ENCODE measurements at places on chromosomes 4 and X.

DNA sequence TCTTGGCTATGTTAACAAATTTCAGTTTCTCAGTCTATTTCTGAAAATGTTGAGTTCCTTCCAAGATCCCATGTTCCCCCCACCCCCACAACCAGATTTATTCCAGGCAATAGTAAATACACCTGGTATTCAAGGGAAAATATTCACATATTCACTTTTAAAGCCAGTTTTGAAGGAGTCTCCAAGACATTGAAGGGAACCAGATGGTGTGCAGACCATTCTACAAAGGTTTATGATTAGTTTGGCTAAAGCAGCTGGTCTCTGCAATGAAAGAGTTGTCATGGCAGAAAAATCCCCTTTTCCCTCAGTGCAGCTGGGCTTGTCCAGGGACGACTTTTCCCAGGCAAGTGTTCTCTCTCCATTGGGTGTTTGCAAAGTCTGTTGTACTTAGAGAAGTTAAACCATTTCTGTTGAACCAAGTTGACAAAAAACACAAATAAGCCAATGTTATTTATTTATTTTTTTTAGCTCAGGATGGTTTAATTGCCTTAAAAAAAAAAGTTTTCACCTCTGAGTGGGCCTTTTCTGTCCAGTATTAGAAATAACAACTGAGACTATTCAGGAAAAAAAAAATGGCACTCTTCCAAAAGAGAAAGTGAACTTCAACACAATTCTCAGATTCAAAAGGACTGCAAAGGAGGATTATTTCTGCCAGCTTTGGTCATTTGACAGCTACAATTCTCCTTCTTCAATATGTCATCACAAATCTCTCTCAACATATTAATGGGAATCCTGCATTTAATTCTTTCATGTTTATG lies 410.6 kb downstream of the IL1RAPL1 start:
- no peak for DNase-seq

DNA sequence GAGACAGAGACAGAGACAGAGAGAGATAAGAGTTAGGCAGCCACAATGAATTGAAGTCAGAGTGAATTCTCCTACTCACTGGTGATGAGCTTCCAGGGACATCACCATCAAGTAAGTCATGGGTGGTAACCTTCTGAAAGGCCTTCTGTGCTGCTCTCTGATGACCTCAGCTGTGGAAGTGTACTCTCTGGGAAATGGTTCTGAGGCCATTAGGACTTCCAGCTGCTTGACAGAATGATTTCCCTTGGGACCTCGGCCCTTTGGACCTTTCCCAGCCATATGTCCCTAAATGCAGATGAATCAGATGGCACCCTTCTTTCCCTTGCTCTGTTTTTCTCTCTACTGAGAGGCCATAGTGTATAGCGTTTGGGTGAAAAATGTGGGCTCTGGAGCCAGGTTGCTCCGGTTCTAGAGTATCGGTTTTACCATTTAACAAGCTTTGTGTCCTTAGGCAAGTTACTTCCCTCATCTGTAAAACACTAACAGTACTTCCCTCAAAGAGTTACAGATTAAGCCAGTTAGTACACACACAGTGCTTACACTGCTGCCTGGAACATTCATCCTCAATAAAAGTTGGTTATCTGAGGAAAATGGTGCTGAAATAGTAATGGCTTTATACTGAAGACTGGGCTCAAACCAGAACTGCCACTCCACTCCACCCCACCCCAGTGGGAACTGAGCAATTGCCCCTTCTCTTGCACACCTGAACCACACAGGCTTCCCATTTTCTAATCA lies 7.6 kb downstream of the SEPTIN11 start:
- DNase-seq, result peak; percentile 59

DNA sequence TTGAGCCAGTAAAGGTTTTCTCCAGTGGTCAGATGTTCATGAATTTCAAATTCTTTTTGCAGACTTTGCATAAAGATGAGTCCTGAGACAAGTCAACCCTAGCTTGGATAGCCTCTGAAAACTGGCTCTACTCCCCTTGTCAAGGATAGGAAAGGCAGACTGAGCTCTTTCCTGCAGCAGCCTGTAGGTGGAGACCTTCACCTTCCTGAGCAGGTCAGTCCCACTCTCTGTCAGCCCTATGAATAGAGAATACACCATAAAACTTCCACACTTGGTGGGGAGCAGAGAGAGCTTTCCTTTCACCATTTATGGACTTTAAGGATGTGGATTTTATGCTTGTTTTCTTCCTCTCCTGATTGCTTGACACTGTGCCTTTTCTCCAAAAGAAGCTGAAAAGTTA lies 41.9 kb downstream of the PCDH19 start:
- peak; percentile 19 for DNase-seq

DNA sequence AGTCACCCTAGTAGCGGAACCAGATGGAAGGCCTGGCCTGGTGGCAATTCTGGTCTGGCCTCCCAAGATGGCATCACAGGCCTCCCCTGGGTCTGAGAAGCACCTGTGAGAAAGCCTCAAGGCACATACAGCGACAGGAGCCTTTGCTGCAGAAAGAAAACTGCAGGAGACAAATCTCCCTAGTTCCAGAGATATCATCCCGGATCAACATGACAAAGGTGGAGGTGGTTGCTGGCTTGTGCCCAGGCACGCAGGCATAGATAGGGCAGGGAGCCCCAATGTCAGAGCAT lies 93.6 kb downstream of the BCOR start:
- no peak for DNase-seq

DNA sequence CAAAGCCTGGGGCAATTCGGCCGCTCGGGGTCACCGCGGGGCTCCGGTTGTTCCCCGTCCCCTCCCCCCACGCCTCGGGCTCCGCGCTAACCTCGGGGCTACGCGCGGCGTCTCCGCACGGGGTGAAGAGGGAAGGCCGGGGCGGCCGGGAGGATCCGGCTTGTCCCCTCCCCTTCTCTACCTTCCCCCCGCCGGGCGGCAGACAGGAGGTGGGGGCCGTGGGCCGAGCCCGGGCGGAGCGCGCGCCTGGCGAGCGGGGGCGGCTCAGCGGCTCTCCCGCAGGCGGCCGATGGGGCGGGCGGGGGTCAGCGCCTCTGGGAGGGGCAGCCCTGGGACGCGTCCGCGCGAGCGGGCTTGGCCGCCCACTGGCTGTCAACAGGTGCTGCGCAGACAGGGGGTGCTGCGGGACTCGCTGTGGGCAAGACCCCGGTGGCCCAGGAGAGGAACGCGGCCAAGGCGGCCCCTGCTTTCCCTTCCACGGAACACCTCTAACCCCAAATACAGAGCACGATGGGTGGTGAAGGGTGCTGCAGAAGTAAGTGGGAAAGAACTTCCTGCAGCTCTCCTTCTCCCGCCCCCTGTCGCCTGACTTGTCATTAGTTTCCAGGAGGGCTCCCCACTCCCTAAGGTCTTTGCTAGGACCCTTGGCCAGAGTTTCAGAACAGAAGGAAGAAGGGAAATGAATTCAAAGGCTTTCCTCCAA lies at the start of gene PDGFC:
PDGFC (minus strand) TSS at position 124 of the 703 bp plus-strand sequence. CDS start 896 bp downstream, outside the sequence.
- DNase-seq, result peak; percentile 77

GRCh38 chr4:151540728-151541388 lies 131.9 kb downstream of the FHIP1A start:
- DNase-seq, result no peak
